ENCODE measurements at places on chromosomes 2 and 18.

- DNase-seq: no peak
Observed at GRCh38 chr18:4078246-4078645, 376.9 kb downstream of the DLGAP1 start.

GRCh38 chr2:111705711-111706336 is 178.2 kb downstream of the ANAPC1 start:
- DNase-seq: peak; percentile 47

GRCh38 chr2:108960006-108960405 is 29.0 kb downstream of the EDAR start:
- DNase-seq: no peak

DNA sequence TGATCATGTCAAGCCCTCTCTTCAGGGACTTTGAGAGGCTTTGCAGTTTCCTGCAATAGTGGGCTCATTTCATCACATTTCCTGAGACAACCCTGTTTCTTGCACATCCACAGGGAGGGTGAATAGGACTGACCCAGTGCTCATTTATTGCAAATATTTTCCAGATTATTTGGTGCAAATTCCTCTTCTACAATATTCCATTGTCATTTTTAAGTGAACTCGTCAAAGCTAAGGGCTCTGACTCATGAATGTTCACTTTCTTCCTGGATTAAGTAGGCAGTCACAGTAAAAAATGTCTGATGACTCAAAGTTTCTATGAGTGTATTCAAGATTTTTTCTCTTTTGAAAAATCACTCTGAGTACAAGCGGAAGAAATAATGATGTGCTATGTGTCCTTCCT is 225.5 kb upstream of the GALNT5 start:
- DNase-seq: no peak

GRCh38 chr18:56645415-56646016 is 5.6 kb upstream of the WDR7 start:
- no peak for DNase-seq

DNA sequence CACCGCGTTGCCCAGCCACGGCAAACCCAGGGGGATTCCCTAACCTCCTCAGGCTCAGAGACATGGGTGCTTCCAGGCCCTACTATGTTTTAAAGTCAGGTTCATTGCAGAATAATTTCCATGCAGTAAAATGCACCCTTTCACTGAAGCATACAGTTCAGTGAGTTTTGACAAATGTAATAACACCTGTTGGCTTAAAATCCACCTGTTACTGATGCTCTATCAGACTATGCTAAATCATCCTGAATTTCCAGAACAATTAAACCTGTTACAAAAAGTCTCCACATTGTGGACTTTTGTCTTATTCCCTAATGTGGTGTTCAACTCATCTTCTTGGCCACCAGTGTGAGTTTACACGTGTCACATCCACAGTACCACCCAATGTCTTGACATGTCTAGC is 147.0 kb upstream of the ACAA2 start:
- DNase-seq: no peak

DNA sequence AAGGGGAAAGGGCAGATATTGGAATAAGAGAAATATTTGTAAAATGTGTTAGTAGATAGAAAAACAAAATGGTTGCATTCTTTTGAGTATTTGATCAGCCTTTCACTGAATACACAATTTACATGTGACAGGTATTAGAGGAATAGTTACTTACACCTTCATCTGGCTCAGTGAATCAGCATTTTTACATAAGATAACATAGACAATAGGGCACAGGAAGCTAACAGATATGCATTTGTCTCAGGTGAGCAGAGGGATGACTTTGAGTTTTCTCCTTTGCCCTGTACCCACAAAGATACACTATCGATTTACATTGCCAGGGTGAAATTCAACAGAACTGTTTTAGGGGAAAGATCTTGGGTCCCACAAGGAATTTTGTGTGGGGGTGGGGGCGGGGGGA is 373.1 kb upstream of the NETO1 start:
- no peak for DNase-seq

DNA sequence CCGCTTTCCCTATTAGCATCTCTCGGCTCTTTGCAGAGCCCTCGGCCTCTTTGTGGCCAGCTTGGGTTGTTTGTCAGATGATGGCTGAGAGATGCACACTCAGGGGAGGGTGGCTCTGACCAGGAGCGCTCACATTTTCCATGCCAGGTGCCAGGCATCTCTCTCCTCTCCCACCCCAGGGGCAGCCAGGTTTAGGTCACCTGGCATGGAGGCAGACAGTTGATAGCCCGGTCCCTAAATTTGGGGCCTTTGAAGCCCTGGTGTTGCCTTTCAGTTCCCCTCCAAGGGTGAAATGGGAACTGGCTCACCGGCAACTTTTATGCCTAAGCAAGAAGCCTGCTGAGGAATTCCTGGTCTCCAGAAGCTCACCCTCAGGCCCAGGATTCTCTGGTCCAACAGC is 19.1 kb downstream of the LBH start:
- DNase-seq: no peak

DNA sequence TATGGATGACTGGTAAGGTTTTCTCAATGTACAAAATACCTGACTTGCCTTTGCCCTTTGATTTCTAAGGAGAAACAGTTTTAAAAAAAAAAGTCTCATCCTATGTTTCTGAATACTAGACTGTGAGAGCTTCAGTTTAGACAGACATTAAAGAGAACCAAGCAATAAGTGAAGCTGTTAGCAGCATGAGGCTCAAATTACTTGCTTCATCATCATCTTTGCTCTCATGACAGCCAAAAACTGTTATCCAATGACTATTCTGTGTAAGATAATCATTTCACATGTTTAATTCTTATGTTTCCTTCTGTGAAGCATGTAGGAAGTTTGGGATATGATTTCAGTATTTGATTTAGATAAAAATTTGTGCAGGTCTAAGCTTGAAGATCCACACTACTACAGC is 129.2 kb downstream of the COMMD1 start:
- DNase-seq: no peak

- no peak for DNase-seq
Observed at GRCh38 chr2:226862623-226863022, 26.8 kb downstream of the RHBDD1 start.

DNA sequence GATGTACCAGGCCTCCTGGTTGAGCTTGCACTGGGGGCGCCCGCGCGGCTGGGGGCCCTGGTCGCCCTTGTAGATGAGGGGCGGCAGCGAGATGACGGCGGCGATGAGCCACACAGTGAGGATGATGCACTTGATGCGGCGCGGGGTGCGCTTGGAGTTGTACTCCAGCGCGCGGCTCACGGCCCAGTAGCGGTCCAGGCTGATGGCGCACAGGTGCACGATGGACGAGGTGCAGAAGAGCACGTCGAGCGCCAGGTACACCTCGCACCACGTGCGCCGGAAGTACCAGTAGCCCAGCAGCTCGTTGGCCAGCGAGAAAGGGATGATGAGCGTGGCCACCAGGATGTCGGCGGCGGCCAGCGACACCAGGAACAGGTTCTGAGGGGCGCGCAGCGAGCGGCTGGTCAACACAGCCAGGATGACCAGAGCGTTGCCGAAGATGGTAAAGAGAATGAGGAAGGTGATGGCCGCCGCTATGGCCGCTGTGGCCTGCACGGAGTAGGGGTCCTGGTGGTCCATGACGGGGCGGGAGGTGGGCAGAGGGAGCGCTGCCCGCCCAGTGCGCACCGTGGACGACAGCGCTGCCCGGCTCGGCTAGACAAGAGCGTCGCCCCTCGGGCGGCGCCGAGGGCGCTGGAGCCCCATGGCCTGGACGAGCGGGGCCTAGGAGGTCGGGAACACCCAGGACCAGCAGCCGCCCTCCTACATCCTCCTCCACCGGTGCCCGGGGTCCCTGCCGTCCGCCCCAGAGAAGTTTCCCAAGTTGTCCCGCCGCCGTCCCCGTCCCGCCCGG is 544 bp downstream of the ADRA2B start:
- no peak for DNase-seq

DNA sequence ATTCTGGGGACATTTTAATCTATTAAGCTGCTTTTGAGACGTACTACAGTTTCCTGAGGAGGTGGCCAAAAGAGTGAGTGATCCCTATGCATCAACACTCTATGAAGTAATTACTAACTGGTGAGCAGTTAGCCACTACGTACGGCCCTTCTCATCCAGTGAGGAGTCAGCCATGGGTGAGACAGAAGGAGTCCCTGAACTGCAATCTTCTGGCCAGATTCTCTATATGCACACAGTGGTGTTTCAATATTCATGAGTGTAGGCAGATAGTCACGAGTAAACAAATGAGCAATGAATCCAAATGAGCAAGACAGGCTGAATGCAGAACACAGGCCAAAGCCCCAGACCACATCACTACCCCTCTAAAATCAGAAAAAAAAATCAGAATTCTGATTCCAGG is 29.8 kb upstream of the TMEM214 start:
- no peak for DNase-seq

DNA sequence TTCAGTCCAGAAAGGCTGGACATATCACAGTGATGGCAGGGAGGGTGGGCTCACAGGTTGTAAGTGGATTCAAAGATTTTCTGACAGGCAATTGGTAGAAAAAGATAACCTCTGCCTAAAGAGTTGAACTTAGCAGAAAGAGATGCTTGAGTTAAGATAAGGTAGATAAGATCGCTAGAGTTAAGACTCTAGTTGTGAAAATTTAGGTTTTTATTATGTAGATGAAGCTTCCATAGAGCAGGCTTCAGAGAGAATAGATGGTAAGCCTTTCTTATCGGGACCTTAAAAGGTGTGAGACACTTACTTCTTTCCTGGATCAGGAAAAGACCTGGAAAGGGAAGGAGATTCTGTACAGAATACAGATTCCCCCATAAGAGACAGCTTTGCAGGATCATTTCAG is 134.4 kb downstream of the GULP1 start:
- no peak for DNase-seq

GRCh38 chr2:23449413-23449812 is 64.4 kb downstream of the KLHL29 start:
- DNase-seq: no peak

DNA sequence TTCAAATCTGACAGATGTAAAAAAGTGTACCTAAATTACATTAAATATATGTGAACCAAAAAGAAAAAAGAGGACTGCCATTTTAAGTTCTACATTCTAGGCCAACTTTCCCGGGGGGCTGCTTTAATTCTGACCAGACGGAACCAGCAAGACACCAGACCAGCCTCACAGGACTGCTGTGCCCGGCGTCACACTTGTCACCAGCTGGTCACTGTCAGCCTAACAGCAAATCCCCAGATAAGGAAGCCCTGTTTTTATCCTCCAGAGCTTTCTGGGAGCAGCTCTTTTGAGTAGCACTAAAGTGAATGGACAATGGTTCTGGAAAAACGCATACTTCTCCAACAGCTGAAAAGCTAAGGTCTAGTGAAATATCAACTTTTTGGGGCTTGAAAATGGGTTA is 35.6 kb downstream of the CYB5A start:
- DNase-seq: no peak

DNA sequence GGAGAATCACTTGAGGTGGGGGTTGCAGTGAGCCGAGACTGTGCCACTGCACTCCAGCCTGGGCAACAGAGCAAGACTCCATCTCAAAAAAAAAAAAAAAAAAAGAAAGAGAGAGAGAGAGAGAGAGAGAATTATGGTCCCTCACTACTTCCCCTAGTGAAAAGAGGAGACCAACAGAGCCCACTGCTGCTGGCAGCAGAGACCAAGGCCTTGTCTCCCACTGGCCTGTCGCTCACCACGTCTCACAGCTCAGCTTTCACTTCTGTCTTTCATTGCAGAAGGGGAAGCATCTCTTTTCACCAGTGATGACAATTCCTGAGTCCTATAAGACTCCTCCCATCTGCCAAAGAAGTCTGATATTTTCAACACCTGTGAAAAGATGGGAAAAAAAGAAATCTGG is 81.3 kb downstream of the CLHC1 start:
- no peak for DNase-seq

GRCh38 chr2:28681158-28681571 is 70.5 kb upstream of the PPP1CB start:
- DNase-seq: peak; percentile 56

DNA sequence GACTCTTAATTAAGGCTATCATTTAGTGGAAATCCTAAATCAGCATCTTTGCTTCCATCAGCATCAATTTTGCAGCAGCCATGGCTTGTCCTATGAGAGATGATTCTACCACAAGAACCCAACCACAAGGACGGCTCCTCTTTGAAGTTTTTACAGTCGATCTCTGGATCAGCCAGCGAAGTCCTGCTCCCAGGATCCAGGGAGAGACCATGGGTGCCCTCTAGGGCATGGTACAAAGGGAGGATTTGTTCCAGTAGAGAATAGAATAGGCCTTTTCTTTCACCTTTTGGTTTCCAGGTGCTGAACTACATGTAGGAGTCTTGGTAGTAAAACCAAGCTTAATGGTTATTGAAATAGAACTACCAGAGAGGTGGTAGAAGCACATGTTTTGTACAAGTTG is 52.7 kb downstream of the TMEM200C start:
- DNase-seq: no peak

DNA sequence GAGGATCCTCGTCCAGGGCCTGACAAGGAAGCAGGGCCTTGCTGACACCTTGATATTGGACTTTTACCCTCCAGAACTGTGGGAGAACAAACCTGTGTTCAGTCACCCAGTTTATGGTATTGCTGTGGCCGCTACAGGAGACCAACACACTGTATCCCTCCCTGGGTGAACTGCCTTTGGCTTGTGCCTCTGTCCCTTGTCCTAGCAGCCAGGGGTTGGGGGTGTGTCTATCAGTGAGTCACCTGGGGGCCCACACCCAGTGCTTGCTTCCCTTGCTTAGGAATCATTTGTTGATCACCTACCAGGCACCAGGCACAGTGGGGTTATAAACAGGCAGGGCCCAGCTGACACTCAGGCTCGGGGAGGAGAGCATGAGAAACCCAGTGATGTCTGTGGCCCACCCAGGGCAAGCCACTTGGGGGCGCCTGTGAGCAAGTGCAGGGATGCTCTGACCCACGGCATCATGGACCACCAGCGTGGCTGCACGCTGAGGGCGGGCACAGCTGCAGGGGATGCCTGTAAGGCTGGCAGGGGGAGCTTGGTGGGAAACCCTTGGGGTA is 17.1 kb downstream of the TMEM185B start:
- DNase-seq: peak; percentile 55

- no peak for DNase-seq
Observed at GRCh38 chr2:3246928-3247714, 130.5 kb downstream of the EIPR1 start.

DNA sequence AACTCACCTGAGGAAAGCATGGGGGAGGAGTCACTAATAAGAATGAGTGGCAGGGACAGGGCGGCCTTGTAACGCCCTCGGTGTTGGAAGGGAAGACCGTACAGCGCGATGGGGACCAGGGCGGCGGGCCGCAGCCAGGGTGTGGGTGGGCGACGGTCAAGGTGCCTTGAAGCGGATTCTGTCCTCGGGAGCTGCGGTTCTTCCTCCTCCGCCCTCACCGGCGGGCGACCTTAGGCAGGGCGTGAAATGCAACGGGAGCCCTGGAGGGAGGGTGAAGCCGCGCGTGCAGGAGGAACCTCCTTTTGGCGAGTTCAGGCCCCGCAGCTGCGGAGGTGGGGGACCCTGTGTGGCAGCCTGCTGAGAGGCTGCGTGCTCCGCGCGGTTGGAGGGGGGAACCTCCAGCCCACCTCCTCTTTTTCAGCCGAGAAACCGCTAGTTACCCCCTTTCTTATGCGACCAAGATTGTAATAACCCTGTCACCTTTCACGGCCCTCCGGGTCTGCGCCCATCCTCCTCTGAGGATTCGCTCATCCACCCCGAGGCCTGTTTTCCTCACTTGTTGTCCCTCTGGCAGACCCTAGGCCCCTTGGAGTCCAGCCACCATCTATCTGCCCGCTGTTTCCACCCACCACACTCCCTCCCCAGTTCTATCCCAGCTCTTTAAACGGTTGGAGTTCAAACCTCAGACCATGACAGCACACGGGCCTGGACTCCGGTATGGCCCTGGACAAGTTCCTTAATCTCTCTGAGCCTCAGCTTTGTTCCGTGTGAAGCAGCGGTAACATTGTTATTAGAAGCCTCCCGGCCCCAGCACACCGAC is 823 bp upstream of the RNU2-63P start:
- DNase-seq: no peak

All from activated T-cell treated with anti-CD3 and anti-CD28 coated beads for 48 hours (primary cell).